ENCODE measurements at places on chromosomes 2 and 18.

DNA sequence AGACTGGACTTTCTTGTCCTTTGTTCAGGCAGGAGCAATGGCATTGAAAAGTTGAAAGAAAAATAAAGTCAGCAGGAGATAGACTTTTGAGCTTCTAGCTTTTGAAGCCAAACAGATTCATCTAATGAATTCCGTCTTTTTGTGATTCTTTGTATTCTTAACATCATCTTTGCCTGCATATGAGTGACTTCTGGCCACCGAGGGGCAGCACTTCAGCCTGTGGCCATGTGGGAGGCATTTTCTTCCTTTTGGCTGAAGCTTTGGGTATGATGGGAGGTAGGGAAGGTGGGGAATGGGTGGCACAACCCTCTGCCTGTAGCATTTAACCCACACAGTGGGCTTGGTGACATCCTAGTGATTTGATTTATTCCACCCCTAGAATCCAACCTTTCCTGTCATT, 220.6 kb downstream of the SETBP1 start:
- no peak for DNase-seq

DNA sequence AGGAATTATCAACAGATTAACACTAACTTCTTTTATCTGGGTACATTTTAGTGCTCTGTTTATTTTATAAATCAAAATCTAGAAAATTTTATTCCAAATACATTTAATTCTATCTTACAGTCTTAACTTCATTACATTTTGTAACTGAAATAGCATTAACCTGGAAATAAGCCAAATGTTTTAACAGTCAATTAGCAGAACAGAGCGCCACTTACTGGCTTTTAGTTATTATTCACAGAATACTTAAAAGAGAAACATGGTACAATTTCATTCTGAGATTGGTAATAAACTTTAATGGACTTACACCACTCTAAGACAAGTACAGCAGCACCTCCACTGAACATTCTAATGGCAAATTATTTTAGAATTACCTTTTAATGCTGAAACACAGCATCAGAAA, 38.6 kb downstream of the SS18 start:
- peak; percentile 54 for DNase-seq

DNA sequence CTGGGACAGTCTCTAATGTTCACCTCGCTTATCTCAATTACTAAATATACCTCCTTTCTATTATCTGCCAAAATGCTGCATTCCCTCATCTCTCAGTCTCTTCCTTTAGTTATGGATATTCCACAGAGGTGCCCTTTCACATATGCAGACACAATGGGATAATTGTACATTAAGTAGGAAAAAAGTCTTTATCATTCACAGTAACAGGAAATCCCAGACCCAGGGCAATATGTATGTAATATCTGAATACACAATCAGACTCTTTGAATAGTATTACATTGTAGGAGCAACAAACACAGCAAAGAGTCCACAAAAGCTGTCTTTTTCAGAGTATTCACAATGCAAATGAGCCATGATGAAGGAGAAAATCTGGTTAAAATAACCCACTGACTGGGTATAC, 1399.0 kb upstream of the ZEB2 start:
- DNase-seq: no peak

GRCh38 chr18:12995952-12996477, 4.9 kb downstream of the CEP192 start:
- DNase-seq: no peak

DNA sequence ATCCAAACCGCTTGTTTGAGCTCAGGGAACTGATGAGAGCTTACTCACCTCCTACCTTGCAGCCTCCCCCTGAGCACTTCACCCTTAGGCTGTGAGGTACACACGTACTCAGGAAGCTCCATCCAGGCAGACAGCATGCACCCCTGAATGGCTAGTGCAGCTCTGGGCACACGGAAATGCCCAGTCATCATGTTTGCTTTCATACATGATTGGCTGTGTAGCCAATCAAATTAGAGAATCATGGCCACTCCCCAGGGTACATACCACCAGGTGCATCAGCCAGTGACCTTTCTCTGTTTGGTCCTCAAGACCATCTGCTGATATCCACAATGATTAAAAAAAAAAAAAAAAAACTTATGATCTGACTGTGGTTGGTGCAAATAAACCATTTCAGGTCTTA, 42.1 kb downstream of the RNF152 start:
- DNase-seq: no peak

GRCh38 chr2:129490641-129491040, 488.8 kb upstream of the RAB6C start:
- DNase-seq: no peak

DNA sequence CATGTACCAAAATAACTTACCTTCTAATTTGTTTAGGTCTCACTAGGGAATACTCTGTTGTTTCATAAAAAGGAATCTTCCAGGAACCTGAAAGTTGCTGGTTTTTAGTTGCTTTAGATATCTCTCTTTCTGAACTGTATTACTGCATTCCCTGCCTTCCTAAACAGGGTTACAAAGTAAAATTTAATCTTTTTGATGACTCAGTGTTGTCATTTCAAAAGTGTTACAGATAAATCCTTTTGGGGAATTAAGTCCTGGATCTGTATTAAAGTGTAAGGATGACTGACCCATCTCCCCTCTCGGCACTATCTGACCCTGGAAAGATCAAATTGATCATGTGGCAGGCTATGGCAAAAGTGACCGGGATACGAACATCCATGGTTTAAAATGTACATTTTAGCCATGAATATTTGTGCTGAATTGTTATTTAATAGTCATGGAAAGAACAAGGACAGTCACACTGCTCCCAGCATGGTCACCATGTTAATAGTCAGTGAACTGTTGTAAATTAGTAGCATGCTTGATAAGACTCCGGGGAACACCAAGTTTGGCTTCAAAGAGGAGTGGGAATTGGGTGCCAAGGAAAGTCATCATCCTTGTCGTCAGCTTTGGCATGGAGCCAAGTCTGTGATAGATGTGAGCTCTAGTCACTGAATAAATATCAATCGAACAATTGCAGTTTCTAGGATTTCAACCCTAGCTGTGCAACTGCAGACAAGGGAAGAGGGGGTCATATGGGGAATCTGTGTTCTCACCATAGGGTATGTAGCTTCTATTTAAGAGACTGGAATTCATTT, 4.2 kb downstream of the PLEKHA3 start:
- DNase-seq: peak; percentile 53

GRCh38 chr2:100537918-100538317, 24.9 kb upstream of the PDCL3 start:
- no peak for DNase-seq

DNA sequence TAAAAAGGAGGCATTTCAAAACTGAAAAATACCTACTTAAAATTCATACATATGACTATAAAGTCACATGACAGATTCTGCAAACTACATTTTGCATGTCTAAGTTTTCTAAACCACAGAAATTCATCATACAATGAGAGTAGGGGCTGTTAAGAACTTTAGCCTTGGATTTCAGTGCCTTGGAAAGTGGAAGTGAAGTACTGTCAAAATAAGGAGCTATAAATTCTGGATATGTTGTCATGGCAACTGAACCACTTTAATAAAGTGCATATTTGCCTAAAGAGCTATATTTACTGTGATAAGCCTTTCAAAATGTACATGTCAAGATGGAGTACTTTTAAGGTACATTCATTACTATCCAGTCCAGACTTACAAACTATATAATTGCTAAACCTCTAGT, 227.1 kb downstream of the RAB3GAP1 start:
- no peak for DNase-seq

DNA sequence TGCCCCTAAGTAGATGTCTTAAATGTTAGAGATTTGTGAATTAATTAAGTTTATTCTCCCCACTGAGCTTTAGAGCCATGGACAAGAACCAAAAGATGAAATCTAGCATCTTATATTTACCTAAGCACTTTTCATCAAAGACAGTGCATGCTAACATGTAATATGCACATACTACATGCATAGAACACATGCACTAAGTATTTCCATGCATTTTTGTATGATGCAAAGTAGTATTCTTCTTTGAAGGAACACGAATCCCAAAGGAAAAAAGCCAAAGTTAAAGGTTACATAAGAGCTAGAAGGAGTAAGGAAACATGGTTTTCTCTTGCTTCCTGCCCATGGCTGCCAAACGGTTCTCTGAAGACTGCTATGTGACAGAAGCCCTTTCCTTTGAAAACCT, 15.3 kb downstream of the STAMBP start:
- no peak for DNase-seq

GRCh38 chr2:188369365-188369764, 77.7 kb downstream of the GULP1 start:
- DNase-seq: no peak

DNA sequence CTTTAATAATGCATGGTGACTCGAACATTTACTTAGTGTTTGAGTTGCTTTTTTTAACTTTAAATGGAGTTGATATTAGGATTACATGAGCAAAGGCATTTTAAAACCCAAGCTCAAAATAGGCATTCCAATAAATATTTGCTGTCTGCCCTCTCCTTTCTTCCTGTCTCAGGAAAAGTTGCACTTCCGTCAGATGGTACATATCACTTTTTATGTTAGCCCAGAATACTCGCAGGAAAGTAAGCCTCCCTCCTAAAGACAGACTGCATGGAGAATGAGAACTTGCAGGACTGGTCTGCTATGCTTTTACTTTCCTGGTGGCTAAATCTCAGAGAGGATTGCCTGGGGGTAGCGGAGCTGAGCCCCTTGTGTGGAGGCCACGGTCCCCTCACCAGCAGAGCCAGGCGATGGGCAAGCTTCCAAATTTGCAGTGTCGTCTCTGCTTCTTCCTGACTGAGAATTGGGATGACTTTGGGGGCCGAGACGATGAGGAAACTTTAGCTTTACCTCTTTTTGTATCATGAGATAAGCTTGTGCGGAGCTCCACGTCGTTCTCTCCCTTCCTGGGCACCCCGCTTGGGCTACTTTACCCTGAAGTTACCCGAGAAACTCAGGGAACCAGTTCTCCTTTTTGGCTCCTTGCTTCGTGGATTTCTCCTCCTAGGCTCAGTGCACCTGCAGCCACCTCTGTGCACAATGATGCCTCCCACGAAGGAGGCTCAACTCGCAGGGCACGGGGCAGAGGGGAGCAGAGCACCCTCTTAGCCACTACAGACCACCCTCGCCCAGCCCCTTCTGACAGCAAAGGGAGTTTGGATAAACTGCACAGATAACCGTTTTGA, 223.3 kb downstream of the SH3RF3 start:
- no peak for DNase-seq

GRCh38 chr2:64934530-64934929, 54.7 kb upstream of the SLC1A4 start:
- DNase-seq: no peak

DNA sequence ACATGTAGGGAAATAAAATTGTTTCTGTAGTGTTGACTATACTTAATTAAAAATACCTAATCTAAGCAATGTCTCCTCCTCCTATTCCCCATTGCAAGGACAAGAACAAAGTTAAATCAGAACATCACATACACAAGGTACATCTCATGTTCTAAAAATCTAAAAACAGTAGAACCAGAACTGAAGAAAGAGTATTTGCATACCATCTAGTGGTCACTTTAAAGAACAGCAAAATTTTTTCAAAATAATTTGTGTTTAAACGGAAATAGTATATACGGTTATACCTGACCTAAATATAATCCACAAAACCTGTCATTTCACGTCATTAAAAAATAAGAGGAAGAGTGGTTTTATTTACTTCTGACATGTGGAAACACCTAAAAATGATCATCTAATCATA, 294.3 kb upstream of the KCNH7 start:
- no peak for DNase-seq

- no peak for DNase-seq
These were observed 77.5 kb downstream of the CIB4 start for GRCh38 chr2:26563686-26564085.

- no peak for DNase-seq
These were observed 1.7 kb downstream of the MEIS1 start for GRCh38 chr2:66436581-66437001.

DNA sequence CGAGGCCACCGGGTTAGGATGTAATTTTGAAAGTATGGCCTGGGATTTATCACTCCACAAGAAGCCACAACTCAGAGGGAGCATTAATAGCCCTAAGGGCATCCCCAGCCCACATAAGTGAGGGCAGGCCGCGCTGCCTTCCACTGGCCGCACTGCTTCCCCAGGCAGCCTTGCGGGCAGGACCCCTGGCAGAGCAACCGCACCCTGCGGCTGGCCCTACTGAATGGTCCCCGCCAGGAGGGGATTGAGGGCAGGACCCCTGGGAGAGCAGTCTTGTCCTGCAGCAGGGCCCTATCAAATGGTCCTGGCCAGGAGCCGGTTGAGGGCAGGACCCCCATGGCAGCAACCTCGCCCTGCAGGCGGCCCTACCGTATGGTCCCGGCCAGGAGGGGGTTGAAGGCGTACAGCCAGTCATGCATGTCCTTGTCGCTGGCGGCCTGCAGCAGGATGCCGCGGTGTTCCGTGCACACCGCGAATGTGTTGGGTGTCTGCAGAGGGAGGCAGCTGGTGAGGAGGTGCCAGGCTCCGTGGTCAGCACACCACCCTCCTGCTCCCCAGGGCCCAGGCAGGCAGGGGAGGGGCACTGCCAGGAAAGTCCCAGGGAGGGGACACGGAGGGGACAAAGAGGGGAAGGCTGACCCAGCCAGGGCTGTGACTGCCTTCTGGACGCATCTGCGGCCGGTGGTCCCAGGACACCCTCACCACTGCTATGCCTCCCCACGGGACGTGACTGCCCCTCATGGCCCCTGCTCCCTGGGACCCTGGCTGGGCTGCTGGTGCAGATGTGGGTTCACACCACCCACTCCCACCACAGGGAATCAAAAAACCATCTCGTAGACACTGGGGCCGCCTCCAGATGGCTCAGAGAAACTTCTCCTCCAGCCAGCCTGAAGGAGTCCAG, 26.3 kb downstream of the AQP12A start:
- no peak for DNase-seq

- no peak for DNase-seq
These were observed 21.1 kb downstream of the ARHGAP15 start for GRCh38 chr2:143150287-143150686.

DNA sequence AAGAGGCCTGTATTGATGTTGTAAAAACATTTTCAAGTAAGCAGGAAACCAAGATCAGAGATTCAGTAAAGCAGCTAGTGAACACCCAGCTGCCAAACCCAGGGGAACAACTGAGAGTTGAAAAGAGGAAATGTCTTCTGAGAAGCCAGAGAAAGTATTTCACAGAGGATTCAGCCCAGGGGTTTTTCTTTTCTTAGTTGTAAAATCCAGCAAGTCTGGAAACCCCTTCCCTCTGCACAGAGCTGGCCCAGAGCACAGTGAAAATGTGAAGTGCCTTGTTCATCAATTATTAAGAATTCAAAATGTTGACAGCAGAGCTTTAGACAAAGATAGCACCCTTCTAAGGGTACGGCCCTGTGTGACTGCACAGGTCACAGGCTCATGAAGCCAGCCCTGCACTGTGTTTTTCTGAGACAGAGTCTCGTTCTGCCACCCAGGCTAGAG, 28.4 kb downstream of the AFF3 start:
- no peak for DNase-seq

Measured in NCI-H1105 (cell line).